ENCODE measurements at places on chromosomes 1 and 21.
A peak's percentile ranks its signal among the peaks of the same experiment; 100 is the strongest.

DNA sequence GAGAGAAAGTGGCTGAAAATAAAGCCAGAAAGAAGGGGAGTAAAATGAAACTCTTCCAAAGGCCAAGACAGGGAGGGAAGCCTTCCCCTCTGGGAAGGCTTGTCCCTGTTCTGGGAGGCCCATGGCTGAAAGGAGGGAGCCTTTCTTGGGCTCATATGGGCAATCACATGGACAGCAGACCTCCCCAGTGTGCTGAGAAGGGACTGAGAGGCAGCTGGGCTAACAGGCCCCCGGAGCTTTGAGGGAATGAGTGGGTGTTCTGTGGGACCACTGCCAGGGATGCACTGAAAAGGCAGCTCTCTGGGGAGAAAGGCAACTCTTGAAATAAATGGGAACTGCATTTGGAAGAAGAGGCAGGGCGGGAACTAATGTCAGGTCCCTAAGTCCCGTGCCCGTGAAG lies 39.1 kb downstream of the KANK4 start:
- DNase-seq, result no peak

- no peak for DNase-seq
These were observed 33.0 kb upstream of the ACTRT2 start for GRCh38 chr1:2988256-2988655.

- DNase-seq, result peak; percentile 89
These were observed 105.9 kb upstream of the HNRNPU start for GRCh38 chr1:244970236-244970743.

DNA sequence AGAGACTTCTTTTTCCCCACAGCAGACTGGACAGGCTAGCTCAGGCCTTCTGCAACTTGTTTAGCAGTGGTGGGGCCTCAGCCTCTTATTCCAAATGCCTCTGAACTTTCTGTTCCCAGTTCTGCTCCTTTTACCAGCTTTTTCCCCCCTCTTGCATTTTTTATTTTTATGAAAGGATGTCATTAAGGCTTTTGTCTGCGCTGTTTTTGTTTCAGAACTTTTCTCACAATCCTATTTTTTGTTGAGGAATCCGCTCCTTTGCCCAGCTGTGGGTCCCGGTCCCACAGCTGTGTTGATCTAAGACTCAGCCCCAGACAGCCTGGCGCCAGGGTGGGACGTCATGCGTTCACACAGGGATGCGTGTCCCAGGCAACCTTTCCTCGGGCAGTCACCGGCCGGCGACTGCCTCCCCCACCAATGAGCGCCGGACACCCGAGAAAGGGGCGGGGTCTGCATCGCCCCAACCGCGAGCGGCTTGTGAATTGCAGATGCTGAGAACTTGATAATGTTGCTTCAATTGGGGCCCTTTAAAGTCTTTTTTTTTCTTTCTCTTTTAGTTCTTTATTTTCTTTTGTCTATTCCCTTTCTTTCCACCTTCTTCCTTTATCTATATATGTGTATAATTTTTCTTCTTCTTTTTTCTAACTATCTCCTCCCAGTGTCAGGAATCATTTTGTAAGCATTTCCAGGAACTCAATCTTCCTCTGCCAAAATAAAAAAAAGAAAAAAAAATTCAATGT lies 3.0 kb upstream of the ID3 start:
- DNase-seq, result peak; percentile 79

- DNase-seq, result no peak
These were observed 355.2 kb downstream of the SMYD3 start for GRCh38 chr1:246151796-246152434.

GRCh38 chr1:230320804-230321203 lies 105.3 kb downstream of the PGBD5 start:
- no peak for DNase-seq
